Stimulated activated CD4-positive, alpha-beta T cell treated with anti-CD3 and anti-CD28 coated beads, Interleukin-2, amount 100 ng/mL, for 48 hours (primary cell): ENCODE measurements at places on chromosomes 1 and 21.

GRCh38 chr21:38954588-38955004, 148.9 kb downstream of the ETS2 start:
- no peak for DNase-seq

- no peak for DNase-seq
Measured at GRCh38 chr1:173573596-173573995, 29.3 kb downstream of the SLC9C2 start.

DNA sequence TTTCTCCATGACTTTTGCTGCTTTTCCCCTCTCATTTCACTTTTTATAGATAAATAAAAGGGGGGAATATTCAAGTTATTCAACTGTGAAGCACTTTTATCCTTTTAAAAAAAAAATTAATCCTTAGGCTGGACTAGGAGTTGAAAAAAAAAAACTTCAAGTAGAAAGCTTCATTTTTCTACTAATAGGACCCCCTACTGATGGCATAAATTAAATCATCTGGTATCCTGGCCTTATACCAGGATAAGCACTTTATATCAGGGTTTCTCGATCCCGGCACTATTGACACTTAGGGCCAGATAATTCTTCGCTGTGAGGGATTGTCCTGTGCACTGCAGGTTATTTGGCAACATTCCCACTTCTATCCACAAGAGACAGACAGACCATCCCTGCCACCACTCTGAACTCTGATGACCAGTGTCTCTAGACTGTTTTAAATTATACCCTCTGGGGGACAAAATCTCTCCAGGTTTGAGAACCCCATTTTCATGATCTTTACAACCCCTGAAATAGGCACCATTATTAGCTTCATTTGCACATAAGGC, 17.6 kb downstream of the USP33 start:
- no peak for DNase-seq

DNA sequence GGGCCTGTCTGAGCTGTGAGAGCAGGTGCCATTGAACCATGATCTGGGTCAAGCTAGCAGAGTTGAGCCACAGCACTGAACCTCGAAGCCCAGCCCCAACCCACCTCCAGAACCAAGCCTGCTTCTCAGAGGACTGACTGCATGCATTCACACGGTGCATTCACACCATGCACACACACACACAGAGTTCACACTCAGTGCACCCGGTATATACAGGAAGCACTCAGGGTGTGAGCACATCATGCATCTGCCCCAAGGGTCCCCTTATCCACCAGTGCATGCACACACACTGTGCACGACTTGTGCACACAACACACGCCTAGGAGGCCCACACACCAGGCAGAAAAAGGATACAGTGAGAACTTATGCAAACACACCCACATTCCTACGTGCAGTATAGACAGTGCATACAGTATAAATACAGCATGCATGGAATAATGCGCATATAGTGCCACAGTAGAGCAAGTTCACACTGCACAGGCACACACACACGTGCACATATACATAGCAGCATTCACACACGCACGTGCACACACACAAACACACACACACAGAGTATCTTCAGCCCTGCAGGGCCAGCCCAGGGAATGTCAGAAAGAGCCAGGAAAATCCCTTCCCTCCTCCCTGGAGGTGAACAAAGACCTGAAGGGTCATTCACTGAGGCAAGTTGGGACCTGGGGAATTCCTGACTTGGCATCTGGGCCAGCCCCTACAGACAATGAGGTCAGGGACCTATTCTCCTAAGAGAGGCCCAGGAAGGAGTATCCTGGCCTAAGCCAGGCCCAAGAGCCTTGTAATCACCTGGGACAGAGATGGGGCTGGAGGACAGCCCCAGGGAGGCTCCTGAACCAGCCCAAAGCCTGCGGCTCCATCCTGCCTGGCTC, 42.1 kb downstream of the CAMK2N1 start:
- no peak for DNase-seq

DNA sequence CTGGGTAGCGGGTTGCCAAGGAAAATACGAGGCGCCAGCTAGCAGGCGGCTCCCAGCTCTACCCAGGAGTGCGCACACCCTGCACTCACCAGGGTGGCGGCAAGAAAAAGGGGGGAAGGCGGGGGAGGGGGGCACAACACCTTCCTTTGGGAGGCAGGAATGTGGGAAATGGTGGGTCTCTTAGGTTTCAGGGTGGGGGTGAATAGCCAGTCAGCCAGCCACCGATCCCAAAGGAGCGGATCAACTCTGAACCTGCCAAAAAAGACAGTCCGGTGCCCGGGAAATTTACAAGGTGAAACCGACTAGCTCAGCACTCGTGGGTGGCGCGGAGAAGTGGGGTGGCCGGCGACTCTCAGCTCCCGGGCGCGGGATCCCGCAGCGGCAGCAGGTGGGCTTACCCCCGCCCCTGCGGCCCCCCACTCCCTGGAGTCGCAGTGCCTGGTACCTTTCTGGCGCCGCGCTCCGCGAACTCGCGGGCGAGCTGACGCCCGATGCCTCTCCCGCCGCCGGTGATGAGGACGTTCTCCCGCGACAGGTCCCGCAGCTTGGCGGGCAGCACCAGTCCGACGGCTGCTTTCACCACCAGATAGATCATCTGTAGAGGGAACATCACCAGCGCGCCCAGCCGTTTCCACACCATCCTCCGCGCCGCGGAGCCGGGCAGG, 1.2 kb downstream of the DHRS3 start:
- peak; percentile 16 for DNase-seq

GRCh38 chr1:99872063-99872462, 21.9 kb downstream of the AGL start:
- no peak for DNase-seq

DNA sequence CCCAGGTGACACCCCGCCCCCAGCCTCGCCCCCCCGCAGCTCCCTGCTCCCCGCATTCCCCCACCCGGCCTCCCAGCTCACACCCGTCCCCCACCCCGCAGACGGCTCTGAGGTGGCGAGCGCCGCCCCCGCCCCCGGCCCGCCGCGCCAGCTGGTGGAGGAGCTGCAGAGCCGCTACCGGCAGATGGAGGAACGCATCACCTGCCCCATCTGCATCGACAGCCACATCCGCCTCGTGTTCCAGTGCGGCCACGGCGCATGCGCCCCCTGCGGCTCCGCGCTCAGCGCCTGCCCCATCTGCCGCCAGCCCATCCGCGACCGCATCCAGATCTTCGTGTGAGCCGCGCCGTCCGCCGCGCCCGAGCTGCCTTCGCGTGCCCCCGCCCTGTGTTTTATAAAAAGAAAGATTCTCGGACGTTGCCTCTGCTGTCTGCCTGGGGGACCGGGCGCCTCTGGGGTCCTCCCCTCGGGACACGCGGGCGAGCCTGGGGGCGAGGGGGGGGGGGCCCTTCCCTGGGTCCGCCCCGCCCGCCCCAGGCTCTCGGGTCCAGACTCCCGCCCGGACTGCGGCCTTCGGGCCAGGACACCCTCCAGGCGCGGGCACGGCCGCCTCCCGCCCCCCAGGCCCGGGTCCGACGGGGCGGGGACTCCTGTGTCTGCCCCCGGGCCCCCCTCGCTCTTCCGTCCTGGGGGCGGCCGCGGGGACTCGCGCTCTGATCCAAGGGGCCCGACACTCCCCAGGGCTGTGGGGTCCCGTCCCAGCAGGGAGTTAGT, 1.6 kb upstream of the MMP23B start:
- DNase-seq = peak; percentile 86

DNA sequence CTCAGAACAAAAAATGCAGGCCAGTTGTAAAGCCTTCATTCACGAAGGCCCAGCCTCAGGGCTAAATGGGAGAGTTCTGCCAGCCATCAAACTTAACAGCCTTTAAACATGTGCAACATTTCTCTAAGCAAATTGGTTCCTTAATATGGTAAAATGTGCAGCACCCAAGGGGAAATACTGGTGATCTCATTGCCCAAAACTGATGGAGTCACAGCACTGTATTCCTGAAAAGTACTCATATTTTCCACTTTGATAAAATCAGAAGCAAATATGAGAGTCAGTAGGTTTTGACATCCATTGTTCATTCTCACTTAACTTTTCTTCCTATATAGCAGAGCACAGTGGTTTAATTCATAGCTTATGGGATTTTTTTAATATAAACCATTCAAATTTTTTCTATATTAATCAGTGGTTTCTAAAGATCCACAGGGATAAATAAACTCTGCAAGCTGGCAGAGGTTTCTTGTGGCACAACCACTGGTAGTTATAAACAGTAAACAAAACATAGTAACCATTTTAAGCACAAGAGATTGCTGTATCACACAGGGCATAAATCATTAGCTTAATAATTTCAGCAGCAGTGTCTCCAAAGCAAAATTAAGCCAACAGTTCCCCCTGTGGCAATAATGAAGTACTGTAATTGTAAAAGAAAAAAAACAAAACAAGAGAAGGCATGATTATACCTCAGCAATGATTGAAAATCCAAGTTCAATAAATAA, 106.9 kb upstream of the LYPLAL1 start:
- no peak for DNase-seq

- DNase-seq = no peak
Measured at GRCh38 chr1:246365708-246366107, 141.4 kb downstream of the SMYD3 start.

DNA sequence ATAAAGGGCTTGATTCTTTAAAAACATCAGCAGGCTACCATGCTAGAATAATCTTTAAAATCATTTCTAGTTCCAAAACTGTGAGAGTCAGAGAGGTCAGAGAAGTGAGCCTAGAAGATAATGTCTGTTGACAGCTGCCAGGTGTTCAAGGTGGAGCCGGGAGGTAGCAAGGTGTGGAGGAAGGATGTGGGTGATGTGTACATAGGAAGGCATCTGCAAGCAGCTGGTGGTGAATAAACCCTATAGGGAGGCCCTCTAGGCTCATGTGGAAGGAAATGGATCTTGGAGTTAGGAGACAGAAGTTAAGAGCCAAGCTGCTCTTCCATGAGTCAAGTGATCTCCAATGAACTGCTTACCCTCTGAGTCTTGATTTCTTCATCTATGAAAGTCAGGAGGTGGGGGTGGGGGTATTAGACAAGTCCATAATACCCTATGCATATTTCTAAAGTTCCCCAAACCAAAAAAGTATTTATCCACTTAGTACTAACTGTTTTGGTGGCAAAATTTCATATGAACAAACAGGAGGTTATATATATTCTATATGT, 266.3 kb downstream of the RHOU start:
- DNase-seq = no peak

- DNase-seq = no peak
Measured at GRCh38 chr1:41679531-41679930, 195.0 kb upstream of the EDN2 start.

DNA sequence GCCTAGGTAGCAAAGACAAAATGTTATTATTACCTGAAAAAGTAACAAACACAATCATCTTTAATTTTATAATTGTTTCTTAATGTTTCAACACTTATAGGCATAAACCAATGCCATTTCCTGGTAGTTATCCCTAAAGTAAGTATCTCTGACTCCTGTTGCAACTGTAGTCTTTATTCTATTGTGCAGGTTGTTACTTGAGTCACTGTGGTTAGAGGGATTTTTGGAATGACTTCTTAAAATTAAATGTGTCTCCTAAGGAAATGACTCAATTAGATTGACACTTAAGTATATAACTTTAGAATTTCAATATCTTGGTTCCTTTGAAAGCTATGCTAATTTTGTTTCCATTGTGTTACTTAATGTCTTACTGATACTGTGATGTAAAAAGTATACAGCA, 143.9 kb downstream of the PHTF1 start:
- no peak for DNase-seq

DNA sequence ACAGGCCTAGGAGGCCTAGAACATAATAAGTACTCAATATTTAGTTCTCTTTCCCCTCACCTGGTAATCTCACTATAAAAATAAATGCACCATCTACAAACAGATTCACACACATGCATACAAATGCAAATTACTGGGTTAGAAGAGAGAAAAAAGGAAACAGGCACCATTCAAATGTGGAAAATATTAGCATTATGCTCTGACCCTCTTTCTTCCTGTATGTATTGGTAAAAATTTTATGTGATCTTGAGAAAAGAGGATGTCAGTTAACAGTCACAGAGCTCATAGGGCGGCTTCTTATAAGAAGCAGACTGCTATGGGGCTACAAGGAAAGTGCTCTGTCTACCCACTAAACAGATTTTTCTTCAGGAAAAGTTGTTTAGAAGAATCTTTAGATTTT, 565.4 kb downstream of the LMO4 start:
- no peak for DNase-seq

DNA sequence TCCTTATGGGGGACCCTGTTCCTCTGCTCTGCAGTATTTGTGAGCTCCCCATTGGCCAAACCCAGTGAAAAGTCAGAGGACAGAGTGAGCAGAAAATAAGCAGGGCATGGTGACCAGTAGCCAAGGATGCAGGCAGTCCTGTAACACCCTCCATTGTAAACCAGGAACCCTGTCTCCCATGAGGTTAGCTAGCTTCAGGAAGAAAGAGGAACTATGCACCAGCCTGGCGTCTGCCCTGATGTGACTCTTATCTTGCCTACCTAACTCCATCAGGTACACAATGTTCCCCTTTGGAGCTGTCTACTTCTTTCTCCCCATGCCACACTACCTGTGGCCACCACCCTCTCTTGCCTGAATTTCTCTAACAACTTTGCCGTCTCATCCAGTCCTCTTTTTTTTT, 119.2 kb downstream of the LRIG2 start:
- no peak for DNase-seq

DNA sequence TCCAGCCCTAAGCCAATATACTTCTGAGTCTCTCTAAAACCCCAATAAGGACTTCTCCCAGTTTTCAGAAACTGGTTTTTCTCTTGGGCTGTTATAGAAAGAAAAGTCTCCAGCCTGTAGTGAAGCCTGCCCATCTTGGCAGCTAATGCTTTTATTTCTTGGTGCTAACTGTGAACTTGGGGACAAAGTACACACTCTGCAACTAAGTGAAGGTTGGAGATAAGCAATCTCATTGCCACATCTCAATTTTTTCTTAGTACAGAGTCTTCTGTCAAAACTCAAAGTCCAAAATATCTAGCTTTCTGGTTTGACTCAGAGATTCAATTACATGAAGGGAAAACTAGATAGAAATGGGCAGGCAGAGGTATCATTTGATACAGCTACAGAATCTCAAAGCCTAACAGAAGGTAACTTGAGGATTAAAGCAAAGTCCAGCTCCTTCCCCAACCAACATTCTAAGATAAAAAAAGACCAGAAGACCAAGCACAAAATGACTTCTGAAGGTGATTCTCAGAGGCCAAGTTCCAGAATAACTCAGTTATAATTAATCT, 14.0 kb downstream of the AK2 start:
- DNase-seq = no peak

- no peak for DNase-seq
Measured at GRCh38 chr1:109864930-109865612, 45.6 kb upstream of the CSF1 start.

DNA sequence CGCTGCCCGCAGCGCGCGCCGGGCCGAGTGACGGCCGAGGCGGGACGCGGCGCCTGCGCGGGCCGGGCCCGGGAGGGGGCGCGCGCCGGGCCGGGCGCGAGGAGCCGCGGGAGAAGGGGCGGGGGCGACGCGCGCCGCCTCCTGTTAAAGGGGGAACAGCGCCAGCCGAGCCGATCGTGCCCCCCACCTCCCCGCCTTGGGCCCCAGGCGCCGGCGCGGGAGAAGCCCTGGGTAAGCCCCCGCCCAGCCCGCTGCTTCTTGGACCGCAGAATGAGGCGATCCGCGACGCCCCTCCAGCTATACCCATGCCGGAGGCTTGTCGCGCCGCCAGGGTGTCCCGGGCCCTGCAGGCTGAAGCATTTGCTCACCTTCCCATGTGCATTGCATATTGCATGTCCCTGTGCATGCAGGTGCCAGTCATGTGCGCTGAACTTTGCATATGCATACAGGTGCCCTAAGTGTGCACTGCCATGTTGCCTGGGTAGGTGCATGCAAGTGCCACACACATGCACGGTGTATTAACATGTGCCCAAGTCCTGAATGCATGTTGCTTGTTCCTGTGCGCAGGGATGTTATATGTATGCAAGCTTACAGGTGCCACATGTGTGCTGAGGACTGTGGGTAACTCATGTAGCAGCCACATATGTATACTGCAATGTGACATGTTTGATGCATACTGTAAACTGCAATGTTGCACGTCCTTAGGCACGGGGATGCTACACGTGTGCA, at the start of gene ADGRB2:
ADGRB2 (minus strand) TSS at position 29 of the 729 bp plus-strand sequence. CDS start 7,119 bp downstream, outside the sequence.
- no peak for DNase-seq
